LoVo (cell line): ENCODE measurements at places on chromosomes 12 and 14.

DNA sequence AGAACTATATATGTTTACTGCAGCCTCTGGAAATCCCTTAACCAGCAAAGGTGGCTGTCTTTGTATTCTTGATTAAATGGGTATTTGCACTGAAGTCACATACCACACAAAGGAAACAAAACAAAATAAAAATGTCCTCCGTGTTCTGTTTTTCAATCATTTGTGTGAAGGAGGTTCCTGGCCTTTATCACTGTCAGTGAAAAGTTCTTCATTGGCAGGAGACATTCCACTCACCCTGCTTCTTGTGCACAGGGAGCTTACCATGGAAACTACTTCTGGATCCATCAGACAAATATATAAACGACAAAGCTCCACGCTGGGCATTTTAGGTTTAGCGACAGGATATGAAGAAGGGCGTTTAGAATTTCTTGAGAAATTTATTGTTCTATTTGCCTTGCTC, 5.7 kb upstream of the NKX2-8 start:
- DNase-seq, result no peak

DNA sequence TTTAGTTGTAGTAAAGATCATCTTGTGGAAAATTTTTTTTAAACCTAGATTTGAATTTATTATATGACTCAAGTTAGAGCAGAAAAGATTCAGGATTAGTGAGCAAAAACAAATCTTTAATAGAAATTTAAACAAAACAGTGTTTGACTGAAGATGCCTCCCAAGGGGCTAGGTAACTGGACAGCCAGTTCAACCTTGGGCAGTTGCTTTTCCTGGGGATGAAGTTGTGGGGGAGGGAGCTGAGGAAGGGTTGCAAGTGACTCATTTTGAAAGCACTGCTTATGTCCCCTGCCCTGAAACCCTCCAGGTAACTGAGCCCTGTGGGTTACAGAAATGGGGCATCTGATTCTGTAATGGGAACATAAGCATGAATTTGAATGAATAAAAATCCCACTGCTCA, 13.1 kb downstream of the CFAP54 start:
- DNase-seq, result no peak

DNA sequence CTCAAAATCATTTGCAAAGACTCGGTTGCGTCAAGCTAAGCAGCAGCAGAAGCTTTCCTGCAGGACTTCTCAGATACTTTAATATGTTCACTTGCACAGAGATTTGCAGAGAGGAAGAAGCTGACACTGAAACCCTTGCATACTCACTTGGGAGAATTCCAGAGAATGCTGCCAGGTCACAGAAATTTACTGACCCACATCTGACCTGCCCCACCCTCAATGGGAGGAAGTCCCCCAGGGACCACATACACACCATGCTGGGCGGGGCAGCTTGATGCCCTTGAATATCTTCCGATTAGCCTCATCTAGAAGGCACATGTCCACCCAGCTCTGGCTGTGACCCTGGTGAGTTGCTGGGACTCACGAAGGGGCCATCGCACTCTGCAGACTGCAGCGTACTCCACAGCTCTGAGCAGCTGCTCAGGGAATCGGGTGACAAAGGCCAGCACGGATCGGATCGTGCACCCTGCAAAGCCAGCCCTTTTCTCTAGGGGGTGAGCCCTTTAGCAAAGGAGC, 83.2 kb downstream of the ITPK1 start:
- DNase-seq, result no peak

- DNase-seq, result no peak
These were observed 51.5 kb upstream of the CMKLR1 start for GRCh38 chr12:108390495-108391203.

DNA sequence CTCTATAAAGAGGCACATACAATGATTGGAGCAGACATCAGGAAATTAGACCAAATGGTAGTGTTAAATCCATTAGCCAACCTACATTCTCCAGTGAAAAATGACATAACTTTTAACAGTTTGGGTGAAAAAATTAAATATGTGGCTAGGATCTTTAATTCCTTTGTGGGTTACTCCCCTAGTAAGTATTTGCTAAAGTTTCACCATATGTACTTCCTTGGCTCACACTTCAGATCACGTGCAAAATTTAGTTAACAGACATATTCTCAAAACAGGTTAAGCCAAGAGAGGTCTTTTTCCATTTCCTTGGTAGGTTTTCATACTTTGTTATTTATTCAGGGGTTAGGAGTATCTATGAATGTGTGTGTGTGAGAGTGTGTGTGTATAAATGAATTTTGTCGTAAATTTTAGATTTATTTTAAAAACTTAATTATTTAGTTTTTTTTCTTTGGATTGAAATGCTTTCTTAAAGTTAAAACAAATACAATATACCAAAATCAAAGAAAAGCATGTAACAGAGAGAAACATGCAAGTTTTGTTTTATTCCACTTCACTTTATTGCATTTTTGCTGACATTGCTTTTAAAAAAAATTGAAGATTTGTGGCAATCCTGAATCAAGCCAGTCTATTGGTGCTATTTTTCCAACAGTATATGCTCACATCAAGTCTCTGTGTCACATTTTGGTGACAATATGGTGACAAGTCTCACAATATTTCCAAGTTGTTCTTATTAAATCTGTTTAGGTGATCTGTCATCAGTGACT, 258.7 kb downstream of the FLRT2 start:
- no peak for DNase-seq

DNA sequence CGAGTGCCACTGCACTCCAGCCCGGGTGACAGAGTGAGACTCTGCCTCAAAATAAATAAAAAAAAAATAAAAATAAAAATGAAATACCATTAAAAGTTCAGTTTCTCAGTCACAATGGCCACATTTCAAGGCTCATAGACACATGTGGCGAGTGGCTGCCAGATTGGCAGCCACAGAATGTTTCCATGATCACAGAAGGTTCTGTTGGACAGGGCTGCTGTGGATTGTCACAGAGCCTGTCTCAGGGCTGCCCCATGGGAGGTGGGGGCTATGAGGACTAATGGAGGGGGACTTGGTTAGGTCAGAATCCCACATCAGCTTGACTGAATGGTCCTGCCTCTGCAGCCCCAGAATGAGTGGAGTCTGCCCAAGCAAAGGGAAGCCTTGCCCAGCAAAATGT, 3.8 kb upstream of the PLA2G1B start:
- DNase-seq, result no peak

DNA sequence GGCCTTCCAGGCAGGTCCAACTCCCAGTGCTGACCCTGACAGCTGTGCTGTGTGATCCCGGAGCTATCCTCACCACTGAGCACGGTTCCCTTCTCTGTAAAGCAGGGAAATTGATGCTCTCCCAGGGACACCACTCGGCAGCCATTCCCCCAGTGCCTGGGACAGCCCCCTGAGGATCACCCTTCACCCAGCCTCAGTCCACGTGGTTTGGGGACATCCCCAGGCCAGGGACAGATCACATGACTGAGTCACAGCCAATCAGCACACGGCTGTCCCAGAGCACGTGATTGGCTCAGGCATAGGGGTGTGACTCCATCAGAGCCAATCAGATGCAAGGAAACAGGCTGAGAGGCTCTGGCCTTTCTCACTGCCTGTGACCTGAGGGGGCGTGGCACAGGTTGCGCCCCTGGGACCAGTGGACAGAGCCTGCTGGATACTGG, 68.8 kb upstream of the SFSWAP start:
- no peak for DNase-seq

DNA sequence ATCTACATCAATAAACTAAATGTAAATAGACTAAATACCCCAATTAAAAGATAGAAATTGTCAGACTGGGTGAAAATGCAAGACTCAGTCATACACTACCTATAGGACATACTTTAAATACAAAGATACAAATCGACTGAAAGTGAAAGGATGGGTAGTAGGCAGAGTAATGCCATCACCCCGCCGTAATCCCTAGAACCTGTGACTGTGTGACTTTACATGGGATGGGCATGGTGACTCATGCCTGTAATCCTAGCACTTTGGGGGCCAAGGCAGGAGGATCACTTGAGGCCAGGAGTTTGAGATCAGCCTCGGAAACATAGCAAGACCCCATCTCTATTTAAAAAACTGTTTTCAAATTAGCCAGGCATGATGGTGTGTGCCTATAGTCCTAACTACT, 2.6 kb upstream of the EVL start:
- DNase-seq, result no peak

DNA sequence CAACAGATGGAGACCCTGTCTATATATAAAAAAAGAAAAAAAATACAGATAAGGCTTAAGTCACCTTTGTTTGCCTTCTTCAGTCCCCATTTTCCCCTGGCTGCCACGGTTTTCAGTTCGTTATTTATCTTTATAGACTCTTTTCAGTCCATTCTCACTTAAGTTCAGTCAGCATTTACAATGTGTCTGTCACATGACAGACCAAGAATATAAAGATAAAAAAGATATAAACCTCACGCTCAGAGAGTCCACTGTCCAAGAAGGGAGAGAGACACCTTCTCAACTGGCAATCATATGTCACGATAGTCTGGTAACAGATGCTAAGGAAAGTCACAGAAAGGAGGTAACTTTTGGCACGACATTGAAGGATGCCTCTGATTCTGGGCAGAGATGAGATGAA, 13.4 kb upstream of the POLR3B start:
- DNase-seq, result no peak

GRCh38 chr14:105483300-105484068, 3.2 kb upstream of the CRIP1 start:
- no peak for DNase-seq

GRCh38 chr12:117018276-117018675, 80.9 kb downstream of the TESC start:
- no peak for DNase-seq

GRCh38 chr14:88995437-88996198, 171.2 kb downstream of the TTC8 start:
- DNase-seq, result peak; percentile 37

DNA sequence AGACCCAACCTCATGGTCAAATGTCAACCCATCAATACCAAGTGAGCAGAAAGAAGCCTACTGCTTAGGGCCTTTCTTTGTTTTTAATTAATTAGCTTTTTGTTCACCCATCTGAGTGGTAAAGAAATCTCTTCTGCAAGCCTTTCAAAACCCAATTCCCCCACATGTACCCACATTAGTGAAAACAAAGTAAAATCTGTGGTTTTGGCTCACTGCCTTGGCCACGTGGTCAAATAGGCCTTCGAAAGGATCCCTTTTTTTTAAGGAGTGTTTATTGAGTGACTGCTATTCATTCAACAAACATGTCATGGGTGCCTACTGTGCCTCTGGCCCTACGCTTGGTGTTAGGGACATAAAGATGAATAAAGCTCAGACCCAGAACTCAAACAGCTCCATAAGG, 160.1 kb downstream of the NUAK1 start:
- no peak for DNase-seq

DNA sequence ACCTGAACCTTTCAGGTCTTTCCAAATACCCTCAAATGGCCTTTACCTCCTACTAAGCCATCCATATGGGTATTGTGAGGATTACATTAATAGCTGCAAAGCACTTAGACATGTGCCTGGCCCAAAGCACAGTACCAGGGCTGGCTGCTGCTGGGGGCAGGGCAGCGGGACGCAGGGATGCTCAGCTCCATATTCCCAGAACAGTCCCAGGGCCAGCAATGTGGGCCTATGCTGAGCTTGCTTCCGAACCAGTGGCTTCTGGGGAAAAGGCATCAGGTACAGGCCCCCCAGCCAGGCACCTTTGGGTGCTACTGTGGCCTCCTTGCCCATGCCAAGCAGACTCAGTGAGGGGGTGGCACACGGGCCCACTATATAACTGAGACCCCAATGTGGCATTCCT, 10.4 kb downstream of the ACTN1 start:
- no peak for DNase-seq

- DNase-seq, result no peak
These were observed 15.0 kb upstream of the CACNA2D4 start for GRCh38 chr12:1933342-1934051.

DNA sequence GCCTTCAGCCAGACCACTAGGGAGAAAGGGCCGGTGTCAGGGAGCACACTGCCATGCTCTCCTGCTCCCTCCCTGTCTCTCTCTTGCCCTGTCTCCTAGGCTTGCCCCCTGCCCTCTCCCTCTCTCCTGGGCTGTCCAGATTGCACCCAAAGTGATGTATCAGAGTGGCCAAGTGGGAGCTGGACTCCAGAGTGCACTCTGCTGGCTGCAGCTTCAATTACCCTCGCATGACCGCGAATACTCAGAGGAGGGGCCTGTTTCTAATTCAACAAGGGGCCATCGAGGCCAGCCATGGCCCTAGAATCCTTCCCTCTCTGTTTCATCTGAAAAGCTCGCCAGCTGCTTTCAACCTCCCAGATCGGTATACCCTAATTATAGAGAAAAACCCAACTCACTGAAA, 206.4 kb upstream of the FKBP4 start:
- no peak for DNase-seq

DNA sequence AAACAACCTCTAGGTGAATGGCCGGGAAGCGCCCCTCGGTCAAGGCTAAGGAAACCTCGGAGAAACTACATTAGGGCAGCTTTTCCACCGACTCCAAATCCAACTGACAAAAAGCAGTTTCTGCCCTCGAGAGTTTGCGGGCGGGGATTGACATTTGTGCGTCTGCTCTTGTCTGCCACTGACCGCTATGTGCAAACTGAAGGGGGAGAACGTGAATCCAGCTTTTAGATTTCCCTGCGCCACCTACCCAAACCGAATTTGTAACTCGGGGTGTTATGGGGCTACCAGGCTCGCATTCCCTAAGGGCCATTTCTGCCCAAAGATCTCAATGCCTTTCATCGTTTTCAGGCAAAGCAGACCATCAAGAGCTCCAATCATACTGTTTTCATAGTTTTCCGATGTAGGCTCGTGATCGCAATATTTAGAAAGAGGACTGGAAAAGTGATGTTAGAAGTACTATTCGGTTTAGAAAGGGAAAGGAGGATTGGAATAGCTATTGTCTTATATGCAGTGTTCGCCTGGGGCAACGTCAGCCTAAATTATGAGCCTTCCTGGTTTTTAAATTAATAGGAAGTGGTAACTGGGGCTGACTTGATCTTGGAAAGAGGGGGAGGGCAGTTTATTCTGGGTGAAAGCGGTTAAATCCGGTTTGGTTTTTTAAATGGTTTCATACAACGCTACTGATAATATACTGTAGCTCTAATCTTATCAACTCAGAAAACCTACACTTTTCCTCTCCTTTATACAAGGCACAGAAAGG, 45.4 kb downstream of the BCAT1 start:
- DNase-seq, result no peak

DNA sequence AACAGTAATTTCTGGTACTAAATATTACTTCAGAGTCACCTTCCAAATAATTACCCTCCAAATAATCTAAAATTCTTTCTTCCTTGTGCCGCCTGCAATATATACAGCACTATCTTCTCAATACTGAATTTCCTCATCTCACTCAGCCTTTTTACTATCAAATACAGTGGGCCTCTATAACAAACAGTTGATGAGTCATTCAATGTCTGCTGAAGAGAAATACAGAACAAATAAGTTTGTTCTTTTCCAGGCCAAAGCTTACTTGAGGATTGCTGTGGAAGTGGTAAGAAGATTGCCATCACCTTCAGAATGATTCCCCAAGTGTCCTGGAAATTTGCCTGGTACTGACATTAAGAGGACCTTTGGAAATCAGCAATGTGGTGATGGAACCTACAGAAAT, 218.2 kb upstream of the ARHGAP5 start:
- DNase-seq, result no peak

DNA sequence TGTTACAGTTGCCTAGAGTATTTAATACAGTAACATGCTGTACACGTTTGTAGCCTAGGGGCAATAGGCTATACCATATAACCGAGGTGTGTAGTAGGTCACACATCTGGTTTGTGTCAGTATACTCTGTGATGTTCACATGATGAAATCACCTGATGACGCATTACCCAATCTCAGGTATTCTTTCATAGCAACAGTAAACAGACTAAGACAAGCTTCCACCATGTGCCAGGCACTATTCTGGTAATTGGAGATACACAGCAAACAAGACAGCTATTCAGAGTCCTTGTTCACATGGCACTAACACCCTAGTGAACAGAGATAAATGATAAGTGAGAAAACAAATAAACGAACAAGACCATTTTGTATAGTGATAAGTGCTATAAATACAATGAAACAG, 3.8 kb upstream of the PDE3A start:
- no peak for DNase-seq
